ENCODE measurements at places on chromosomes 4 and X.

DNA sequence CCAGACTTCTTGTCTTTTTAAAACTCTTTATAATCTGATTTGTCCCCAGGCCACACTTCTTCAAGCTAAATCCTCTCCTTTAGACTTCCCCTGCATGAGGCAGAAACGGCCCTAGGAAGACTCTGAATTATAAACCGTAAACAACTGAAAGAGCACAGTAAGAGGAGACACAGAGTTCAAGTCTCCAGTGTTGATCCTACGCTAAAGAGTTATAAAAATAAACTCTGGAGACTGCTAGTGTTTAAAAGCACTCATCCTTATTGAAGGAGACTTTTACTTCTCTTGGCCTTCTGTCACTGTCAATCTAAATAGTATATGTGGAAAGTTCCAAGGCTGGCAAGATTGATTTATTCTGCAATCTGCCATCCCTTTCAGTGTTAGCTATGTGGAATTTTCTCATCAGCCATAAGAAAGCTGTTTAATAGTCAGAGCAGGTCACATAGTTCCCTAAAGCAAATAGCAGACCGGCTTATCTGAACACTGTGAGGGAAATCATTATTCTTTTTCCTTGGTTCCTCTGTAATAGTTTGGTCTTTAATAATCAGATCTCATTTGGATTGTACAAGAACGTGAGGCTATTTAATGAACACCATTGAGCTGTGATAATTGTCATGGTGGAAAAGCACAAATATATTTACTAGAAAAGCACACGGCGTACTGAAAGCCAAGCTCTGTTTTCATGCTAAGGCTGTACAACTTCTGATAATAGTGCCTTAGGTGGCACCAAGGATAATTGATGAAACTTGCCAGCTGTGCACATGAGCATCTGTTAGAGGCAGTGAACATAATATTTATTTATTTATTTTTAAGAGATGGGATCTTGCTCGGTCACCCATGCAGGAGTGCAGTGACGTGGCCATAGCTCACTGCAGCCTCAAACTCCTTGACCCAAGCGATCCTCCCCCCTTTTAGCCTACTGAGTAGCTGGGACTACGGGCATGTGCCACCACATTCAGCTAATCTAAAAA lies 157.7 kb downstream of the CEP135 start:
- DNase-seq = no peak

DNA sequence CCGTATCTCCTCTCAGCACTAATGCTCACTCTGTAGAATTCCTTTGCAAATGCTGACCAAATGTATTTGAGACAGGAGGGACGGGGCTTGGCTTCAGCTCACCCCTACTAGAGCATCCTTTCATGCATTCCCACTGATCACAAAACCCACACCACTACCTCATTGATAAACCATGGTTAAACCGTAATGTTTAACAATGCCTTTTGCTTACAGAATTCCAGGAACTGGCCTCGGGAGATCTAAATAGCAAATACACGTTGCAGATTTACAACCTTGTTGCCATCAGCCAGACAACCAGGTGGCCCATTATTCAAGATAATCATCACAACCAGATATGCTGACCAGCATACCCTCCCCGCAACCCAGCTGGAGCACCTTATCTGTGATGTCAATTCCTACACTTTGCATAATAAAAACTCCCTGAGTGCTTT lies 391.9 kb downstream of the KCTD8 start:
- peak; percentile 93 for DNase-seq

DNA sequence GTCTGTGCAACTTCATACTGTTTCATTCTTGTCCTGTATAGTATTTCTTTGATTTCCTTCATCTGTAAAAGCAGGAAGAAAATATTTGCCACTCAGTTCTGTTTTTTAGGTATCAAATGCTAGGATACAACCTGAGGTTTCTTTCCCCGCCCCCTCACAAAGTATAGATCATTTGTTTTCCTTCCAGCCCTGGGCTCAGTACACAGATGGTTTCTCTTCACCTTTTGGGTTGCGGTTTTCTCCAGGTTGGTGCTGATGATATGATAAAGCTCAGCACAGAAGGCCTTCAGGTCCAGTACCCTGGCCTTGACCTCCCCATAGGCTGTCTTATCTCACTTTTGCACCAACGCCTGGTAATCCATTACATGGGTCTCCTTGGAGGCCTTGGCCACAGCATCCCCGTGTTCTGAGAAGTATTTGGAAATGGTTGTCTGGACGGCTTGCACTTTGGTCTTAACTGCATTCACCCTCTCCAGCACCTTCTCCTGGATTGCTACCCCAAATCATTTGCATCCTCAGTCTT lies 35.2 kb downstream of the PTTG2 start:
- no peak for DNase-seq

DNA sequence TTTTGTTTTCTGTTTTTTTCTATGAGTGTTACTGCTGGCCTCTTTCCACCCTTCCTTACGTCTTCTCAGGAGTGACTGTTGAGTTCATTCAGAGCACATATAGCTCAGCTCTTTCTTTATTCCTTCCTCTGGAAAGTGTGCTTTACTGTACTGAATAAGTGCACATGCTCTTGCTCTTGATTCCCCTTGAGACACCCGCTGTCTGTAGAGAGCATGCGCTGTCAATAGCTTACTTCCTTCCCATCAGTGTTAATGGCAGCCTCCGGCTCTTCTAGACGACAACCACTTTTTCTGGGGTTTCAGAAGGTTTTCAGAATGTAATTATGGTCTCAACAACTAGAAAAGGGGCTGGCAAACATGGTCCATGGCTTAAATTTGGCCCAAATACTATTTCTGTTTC lies 504.9 kb downstream of the C4orf33 start:
- DNase-seq = no peak

DNA sequence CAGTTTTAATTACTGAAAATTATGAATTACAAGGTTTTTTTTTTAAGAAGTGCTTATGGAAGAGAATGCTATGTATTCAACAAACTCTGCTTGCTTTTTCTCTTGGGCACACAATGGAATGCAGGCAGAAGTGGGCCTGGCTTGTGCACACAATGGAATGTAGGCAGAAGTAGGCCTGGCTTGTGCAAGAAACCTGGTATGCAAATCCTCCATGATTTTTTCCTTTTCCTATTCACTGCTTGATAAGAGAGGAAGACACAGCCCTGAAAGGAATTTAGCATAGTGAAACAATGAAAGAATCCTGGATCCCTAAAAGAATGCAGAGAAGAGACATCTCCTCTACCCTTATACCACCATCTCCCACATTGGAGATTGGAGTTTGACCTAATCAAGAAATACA lies 138.4 kb downstream of the COL25A1 start:
- no peak for DNase-seq

DNA sequence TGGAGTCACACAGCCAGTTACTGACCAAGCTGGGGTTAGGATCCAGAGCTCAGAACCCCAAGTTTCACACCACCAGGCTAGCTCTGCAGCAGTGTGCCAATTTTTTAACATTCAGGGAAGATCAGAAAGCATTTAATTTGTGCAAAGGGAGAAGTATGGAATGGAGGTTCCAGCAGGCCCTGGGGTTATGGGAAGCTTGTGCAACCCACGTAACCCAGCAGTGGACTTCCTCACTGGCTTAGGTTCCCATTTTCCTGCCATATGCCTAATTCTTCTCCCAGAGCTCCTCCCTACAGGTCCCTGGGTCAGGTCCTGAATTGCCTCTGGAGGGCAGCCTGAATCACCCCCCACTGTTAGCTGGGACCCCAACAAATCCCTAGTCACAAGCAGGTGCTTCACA lies 14.0 kb downstream of the APLN start:
- no peak for DNase-seq
